Kasumi-1 (cell line): ENCODE measurements at places on chromosomes 4 and X.

GRCh38 chr4:148795156-148795864 is 353.1 kb upstream of the NR3C2 start:
- DNase-seq: no peak

- DNase-seq: no peak
Observed at GRCh38 chr4:119810001-119810400, 181.4 kb upstream of the PDE5A start.

DNA sequence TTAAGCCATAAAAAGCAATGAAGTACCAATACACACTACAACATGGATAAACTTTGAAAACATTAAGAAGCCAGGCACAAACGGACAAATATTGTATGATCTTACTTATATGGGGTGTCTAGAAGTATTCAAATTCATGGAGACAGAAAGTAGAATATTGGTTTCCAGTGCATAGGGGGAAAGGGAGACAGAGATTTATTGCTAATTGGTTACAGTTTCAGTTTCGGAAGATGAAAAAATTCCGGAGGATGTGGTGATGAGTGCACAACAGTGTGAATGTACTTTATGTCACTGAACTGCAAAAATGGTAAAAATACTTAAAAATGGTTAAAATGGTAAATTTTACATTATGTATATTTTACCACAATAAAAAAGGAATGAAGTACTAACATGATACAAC is 5.1 kb upstream of the PRDX4 start:
- no peak for DNase-seq

- DNase-seq: no peak
Observed at GRCh38 chr4:147760695-147761094, 28.8 kb downstream of the ARHGAP10 start.

DNA sequence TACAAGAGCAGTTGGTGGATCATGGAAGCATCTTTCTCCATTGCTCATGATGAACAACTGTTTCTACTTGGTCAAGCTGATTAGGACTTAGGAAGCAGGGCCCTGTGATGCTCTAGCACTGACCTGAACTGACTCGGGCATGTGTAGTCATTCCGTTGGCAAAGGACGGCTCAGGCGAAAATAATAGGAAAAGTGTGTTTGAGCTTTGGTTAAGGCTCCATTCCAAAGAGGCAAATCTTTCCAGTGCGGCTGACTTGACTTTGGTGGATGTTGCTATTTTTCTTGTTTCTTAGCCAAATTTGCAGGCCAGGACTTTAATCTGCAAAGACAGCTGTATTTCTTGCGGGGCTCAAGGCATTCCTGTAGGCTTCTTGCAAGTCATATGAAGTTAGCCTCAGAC is 39.5 kb downstream of the ZNF518B start:
- DNase-seq: no peak

DNA sequence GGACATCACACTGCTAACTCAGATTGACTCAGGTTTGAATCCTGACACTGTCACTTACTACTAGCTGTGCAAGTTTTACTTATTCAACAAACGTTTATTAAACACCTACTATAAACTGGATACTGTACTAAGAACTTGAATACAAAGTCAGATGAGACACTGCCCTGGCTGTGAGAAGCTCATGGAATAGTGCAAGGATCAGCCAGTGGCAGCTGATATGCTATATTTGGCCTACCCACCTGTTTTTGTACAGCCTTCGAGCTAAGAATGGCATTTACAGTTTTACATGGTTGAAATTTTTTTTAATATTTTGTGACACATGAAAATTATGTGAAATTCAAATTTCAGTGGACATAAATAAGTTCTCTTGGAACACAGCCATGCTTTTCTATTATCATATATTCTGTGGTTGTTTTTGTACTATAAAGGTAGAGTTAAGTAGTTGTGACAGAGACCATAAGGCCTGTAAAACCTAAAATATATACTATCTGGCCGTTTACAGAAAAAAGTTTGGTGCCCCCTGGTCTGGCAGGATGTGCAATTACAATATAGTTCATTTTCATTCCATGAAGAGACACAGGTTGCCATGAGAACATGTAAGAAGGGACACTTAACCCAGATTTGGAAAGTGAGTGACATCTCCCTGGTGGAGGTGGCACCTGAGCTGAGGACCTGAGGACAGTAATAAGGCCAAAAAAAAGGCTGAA is 3.4 kb upstream of the SEC24D start:
- DNase-seq: no peak

DNA sequence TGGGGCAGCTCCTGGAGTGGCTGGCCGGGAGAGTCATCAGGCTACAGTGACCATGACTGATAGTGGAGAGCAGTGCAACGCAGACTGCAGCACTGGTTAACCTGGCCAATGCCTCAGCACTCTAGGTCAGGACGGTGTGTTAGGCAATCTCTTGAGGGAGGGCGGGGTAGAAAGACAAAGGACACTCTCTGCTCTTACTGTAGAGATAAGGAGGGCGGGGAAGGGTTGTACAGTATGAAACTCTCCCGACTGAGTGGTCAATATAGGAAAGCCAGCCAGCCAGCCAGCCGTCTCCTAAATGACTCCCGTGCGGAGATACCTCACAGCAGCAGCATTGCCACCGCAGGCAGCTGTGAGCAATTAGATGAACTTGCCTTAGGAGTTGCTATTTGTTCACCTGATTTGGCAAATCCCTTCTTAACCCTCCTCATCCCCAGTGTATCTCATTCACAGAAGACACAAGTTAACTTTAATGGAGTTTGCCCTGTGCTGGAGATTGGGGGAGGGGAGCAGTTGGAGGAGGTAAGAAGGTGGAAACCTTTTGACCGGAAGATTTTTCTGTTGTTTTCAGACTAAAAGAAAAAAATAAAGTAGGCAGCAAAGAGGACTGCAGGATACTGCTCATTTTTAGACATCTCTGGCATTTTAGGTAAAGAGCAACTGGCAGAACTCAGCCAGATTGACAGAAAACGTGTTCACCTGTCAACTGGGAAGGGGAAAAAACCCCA is 330.5 kb downstream of the HNRNPD start:
- DNase-seq: no peak

DNA sequence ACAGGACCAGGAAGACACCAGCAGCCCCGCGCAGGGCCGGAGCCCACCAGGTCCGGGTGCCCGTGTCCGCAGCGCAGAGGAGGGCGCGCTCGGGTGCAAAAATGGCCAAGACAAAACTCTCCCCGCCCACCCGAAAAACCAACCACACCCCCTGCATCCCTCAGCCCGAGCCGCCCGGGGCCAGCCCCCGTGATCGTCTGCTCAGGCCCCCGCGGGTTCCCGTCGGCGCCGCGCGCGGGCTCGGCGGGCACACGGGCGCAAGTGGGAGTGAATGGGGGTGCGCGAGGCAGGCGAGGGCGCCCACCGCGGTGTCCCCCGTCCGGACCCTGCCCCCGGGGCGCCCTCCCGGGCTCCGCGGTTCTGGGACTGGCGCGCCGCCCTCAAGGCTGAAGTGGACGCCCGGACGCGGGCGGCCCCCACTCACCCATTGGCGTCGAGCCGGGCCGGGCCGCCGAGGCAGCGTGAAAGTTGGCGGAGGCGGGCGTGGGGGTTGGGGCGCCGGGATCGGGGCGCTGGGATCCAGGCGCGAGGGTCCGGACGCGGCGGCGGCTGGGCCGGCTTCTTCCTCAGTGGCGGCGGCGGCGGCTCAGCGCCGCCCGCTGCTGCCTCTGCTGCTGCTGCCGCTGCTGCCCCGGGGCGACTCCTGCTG is 393 bp downstream of the SH3KBP1 start:
- no peak for DNase-seq

- DNase-seq: peak; percentile 35
Observed at GRCh38 chr4:15665753-15666365, 10.7 kb upstream of the FBXL5 start.

DNA sequence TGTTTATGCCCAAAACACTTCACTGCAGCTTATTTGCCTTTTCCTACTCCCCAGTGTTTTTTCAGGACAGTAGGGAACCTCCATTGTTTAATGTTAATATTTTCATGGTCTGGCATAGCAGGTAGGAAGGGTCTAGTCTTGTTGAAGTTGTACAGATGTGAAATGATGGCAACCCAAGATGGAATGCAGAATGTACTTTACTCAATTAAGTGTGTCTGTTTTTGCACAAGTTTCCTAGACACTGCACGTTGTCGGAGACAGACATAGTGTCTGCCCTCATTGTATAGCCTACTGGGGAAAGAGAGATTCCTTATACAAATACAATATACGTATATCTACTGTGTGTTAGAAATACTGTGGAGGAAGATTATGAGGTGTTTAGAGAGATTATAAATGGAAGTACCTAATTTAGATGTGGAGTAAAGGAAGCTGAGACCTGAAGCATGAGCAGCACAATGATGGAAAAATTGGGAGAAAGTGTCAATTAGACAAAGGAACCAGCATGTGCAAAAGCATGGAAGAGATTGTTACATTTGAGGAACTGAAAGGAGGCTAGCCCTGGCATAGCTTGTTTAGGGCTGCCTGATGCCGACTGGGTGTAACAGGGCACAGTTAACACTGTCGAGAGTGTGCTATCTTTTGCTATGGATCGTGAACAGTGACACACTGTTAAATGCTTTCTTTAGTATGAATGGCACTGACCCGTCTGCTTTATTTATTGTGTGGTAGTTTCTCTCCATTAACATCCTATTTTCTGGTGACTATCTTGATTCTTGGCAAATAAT is 18.4 kb downstream of the CPEB2 start:
- no peak for DNase-seq

DNA sequence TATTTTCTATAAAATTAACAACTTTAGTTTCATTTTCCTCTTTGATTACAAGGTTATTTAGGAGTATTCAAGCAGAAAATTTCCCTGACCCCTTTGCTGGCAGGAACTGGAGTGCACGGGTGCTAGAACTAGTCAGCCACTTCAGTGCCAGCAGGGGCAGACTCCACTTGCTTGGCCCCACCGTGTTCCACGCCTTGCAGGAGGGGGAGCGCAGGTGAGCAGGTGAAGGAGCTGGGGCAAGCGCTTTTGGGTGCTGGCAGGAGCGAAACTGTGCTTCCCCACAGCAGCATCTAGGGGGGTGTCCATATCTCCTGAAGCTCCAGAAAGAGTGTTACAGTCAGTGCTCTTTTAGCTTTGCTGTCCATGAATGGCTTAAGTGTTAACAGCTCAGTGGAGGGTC is 45.5 kb downstream of the MID2 start:
- no peak for DNase-seq

DNA sequence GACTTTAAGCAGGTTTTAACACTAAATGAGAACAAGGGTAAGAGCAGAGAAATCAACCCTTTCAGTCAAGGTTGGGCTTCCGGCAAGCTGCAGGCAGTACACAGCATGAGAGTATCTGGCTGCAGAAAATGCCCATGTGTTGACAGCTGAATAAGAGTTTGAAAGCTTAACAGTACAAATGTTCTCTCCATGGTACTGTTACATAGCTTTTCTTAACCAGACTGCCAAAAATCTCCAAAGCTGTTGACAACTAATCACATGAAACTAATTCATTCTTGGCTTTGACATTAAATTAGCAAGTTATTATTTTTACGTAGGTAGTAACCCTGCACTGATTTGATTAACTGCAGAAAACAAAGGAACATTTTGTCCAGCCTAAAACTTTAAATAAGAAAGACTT is 153.5 kb downstream of the SLC10A7 start:
- DNase-seq: no peak
